Right renal pelvis (tissue), 4 donors: ENCODE measurements at places on chromosomes 13 and 19.

DNA sequence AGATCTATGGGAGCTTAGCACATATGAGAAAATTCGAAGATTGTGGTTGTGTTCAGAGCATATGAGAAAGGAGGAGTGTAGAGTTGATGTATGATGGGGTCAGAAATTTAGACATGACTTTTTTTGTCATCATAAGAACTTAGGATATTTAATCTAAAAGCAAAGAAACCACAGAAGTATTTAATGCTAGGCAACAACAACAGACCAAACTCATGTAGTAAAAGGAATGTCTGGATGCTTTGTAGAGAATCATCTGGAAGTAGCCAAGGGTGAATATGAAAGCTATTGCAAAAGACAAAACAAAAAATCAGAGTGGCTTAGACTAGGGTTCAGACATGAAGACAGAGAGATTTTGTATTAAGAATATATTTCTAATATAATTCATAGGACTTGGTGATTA, 190.3 kb downstream of the SLITRK1 start:
- no peak for DNase-seq

DNA sequence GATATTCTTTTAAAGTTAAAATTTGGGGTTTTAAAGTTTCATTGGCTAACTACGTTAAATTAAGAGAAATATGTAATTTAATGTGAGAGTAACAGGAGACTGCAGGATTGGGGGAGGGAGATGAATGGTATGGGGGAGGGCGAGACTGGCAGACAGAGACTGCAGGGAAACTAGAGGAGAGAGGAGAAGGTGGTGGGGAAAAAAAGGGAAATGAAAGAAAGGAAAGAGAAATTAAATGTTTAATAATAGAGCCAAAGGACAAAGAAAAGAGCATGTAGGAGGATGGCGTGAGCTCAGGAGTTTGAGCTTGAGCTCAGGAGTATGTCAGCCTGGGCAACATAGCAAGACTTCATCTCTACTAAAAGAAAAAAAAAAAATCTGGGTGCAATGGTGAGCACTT, 115.9 kb downstream of the RFC3 start:
- no peak for DNase-seq

GRCh38 chr13:51343475-51343874, 4.0 kb downstream of the SERPINE3 start:
- DNase-seq = no peak

DNA sequence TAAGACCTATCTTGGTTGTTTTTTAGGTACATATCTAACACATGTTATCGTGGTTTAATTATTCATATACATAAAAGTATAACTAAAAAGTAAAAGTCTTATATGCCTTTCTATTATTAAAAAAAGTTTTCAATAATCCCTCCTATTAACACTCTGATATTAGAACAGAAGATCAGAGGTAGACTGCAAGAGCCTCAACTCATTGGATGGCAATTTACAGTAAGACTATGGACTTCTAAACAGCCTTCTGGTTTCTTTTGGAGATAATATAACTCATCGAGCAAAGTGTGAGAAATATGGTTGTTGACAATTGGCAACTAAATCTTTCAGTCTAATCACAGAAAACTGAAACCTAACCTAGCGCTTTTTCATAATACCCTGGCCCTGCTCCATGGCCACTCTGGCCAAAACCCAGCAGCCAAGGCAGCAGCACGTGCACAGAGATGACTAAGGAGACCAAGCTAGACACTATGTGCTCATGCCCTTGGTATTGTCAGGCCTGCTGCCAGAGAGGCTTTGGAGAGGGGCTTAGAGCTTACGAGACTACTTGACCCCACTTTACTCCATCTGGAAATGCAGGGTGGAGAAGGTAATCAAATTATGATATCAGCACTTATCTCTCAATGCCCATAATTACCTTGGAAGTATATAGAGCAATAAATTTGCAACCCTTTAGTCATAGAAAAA, 40.6 kb upstream of the EEF1AKMT1 start:
- DNase-seq = no peak

- no peak for DNase-seq
These were observed 171.4 kb downstream of the OXGR1 start for GRCh38 chr13:96822895-96823294.

- DNase-seq = no peak
These were observed 454.1 kb upstream of the SGCG start for GRCh38 chr13:22726726-22727125.

GRCh38 chr19:48213959-48214358, 41.8 kb downstream of the CARD8 start:
- no peak for DNase-seq

GRCh38 chr19:42469311-42470235, 26.8 kb upstream of the CXCL17 start:
- no peak for DNase-seq

DNA sequence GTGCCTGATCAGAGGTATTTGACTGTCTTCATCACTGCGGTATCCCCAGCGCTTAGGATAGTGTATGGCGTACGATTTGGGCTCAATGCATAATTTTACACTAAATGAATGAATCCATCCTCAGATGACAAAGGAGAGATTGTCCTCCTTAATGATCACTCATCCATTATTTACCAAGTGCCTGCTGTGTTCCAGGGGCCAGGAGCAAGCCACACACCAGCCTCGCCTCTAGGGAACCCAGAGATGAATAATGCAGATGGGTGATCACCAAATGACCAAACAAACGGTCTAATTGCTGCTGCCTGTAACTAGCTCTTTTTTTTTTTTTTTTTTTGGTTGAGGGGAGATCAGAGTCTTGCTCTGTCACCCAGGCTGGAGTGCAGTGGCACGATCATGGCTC, 5.9 kb upstream of the GPR32 start:
- no peak for DNase-seq

- DNase-seq = no peak
These were observed 142.3 kb upstream of the ARGLU1 start for GRCh38 chr13:106710266-106710665.

- DNase-seq = no peak
These were observed 441.4 kb upstream of the ZNF507 start for GRCh38 chr19:31903979-31904378.

- no peak for DNase-seq
These were observed 9.7 kb upstream of the PTBP1 start for GRCh38 chr19:787536-787935.

DNA sequence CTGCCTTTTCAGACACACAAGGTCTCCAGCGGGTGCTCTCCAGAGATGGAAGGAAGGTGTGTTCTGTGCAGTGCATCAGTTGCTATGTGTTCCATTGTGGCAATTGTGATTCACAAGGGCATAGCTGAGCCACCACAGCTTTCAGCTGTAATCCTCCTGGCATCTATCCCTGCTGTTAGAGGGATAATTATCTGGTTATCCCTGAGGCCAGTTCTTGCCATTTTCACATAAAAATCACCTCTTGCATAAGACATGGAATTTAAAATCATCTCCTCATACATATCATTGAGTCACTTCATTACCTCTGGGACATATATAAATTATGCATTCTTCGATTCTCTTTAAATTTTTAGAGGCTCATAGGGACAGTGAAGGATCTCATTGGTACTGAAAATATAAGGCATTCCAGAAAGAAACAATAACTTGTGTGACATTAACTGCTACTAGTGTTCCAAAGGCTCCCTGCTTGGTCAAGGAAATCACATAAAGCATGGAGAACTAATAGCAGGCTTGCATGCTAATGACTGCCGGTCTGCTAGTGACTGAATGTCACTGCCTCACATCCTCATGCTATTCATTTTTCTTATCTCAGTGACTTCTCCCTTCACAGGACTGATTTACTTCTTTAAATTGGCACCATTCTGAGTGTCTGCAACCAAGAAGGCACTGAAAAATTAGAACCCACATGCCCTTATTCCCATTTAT, 214.0 kb downstream of the ENOX1 start:
- no peak for DNase-seq
